NCI-H1930 (cell line): ENCODE measurements at places on chromosomes 6 and 20.

DNA sequence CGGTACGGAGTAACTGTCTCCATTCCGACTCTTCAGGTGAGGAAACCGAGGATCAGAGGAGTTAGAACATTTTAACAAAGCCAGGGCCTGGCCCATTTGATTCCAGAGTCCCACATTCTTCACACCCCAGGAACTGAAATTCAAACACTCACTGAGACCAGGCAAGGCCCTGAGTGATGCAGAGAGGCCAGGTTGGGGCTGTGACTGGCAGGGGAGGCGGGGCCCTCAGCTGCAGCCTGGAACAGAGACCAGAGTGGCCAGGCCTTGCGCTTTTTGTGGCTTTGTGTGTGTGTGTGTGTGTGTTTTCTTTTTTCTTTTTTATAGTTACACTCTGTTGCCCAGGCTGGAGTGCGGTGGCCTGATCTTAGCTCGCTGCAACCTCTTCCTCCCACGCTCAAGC, 57.2 kb downstream of the BCAS4 start:
- DNase-seq: no peak

GRCh38 chr6:125544819-125545218, 204.6 kb upstream of the HEY2 start:
- DNase-seq: no peak

GRCh38 chr20:55173601-55174000, 698.2 kb downstream of the DOK5 start:
- DNase-seq: no peak

DNA sequence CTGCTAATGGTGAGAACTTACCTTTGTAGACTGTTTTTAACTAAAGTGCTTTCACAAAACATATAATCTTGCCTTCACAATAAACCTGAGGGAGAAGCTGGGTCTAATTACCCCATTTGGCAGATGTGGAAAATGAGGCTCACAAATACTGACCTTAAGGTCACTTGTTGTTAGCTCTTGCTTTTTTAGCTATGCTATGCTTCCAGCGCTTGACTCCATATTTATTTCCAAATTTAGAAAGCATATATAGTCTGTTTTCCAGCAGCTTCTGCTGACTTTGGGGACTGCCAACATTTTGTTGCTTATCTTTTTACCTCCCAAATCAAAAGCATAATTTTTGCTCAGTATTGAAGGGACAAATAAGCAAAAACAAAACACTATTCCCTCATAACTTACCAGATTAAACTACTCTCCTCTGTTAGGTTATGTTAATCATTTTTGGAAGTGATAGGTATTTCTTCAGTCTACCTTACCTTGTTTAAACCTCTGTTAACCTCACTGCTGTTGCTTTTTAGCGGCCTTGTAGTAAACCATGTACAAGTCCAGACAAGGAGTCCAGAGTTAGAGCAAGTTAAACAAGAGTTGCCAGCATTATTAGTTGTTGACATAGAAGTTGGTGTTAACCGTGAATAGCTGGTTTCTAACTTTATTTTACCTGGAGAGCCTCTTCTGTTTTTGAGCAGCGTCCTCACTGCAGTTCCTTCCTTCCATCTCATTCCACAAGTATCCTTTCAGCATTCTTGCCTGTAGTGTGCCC, 4.9 kb upstream of the BTBD3 start:
- no peak for DNase-seq

- no peak for DNase-seq
Measured at GRCh38 chr20:2295886-2296515, at the start of gene TGM3. Gene TGM3, plus strand, starts transcription at chr20:2296001. Its CDS starts 63 bp downstream, at chr20:2296064.

DNA sequence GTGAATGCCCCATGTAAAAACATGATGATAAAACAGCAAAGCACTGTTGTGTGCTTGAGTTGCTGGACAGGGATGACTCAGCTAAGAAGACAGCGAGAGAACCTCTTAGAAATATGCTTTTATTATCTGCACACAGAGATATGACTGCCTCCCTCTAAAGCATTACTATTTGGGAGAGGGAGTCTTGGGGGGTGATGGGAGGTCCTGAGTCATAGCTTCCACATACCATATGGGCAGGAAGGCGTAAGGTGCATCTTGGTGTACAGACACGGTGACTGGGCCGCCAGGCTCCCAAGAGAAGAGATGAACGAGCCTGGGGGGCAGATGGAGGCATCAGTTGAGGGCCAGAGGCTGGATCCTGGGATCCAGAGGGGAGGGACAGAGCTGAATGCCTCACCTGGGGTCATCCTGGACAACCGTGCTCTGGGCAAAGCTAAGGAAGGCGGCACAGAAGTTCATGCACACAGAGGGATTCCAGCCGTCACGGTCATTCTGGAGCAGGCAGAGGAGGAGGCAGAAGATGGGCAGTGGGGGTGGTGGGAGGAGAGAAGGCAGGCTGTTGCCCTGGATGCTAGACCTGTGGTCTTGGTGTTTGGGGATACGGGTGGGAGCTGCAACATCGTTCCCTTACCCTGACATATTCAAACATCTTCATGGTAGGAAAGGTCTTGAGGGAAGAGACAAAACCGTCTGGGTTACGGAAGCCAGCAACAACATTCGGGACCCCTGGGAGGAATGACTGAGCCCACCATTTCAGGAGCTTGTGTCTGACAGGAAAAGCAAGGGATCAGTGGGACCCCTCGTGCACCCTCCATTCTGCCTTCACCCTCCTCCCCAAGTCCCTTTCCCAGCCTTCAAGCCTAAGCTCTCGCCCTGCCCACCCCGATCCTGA, 2.0 kb downstream of the DXO start:
- no peak for DNase-seq

GRCh38 chr6:157054531-157054979, 268.8 kb downstream of the TMEM242 start:
- no peak for DNase-seq

DNA sequence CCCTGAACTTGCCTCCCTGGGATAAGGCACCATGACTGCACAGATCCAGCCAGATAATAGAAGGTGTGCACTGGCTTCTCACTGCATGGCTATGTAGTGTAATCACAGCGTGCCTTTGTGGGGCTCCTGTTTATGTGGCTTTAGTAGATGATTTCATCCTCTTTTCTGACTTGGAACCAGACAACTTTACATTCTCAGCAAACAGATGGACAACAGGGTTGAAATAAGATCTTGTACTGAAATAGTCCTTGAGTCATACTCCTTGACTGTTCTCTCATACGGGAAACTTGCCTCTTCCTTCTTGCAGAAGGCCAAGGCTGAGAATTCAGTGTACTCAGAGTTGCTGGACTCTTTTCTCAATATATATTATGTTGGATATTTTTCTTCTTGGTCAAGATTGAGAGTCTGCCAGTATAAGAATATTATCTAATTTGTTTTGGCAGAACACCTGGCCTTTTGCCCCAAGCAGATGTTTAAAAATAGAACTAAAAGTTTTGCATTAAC, 25.0 kb upstream of the RNF144B start:
- no peak for DNase-seq

GRCh38 chr20:57147185-57147584, 119.3 kb downstream of the BMP7 start:
- no peak for DNase-seq

DNA sequence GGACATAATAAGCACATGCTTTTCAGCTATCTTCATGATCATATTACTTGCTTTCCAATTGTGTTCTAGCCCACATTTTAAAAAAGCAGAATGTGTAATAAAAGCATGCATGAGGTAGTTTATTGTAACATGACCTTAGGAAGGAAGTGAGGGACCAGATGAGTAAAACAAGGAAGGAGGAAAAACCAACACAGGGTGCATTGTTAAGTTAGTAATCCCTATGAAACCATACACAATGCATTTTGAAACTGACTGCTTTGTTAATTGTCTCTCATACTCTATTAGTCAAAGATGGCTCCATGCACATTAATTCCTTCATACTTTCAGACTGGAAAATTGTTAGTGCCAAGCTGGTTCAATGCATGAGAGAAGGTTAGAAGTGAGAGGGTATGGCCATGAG, 37.7 kb upstream of the CENPW start:
- no peak for DNase-seq

DNA sequence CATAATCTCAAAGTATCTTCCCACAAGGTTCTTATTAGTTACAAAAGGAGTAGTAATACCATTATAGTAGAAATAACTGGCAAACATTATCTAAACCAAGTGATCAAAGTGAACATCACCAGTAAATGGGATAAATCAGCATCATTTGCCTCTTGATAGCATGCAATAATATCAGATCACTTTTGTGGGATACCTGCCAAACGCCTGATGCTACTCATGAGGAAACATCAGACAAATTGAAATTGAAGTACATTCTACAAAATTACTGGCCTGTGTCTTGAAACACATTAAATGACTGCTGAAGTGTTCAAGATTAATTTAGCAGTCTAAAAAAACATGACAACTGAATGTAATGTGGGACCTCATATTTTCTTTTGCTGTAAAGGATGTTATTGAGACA, 208.1 kb downstream of the TINAG start:
- no peak for DNase-seq
